ENCODE measurements at places on chromosomes 11 and 22.

DNA sequence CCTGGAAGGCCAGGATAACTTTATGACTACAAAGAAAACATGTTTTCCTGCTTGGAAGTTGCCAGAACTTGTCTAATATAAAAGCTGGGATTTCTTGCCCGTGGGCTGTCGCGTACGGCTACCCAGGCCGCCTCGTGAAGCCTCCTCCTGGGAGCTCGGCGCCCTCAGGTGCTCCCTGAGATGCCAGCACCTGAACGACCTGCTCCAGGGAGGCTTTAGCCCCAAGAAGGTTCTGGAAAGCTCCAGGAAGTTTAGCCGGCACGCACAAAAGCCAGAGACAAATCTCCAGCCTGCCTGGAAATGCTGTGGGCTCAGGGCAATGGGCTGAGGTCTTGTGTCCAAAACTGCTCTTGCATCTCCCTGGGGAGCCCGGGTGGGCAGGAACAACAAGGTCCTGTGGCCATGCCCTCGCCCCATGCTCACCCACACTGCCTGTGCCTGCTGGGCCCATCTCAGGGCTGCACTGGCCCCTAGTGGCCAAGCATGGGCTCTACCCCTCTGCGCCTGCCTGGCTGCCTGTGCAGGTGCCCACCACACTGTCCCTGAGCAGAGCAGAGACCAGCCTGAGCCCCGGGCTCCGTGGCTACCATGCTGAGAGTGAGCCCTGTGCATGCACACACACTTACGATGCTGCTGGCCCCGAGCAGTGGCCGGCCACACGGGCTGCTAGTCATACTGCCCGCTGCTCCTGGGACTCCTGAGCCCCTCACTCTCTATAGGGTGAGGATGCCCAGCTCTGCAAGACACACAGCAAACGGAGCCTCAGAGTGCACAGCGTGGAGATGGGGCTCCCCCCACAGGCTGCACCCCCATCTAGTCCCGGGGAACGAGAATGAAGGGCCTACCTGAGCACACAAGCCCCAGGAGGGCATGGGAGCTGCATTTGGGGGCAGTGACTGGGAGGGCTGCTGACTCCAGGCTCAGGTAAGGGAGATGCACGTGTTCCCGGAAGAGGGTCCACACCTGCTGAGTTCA, 4.9 kb upstream of the CELSR1 start:
- DNase-seq = peak; percentile 60

GRCh38 chr22:44023404-44024287, 456 bp upstream of the PARVB start:
- peak; percentile 26 for DNase-seq

DNA sequence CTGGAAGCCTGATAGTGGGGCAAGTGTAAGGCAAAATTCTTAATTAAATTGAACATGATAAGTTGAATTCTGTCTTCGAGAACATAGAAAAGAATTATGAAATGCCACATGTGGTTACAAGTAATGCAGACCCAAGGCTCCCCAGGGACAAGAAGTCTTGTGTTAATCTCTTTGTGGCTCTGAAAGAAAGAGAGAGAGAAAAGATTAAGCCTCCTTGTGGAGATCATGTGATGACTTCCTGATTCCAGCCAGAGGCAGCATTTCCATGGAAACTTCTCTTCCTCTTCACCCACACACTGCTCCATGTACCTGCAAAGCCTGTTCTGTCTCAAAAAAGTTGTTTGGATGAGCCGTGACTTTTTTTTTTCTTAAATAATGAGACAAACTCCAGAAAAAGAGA, 1.9 kb upstream of the TYR start:
- DNase-seq = no peak

DNA sequence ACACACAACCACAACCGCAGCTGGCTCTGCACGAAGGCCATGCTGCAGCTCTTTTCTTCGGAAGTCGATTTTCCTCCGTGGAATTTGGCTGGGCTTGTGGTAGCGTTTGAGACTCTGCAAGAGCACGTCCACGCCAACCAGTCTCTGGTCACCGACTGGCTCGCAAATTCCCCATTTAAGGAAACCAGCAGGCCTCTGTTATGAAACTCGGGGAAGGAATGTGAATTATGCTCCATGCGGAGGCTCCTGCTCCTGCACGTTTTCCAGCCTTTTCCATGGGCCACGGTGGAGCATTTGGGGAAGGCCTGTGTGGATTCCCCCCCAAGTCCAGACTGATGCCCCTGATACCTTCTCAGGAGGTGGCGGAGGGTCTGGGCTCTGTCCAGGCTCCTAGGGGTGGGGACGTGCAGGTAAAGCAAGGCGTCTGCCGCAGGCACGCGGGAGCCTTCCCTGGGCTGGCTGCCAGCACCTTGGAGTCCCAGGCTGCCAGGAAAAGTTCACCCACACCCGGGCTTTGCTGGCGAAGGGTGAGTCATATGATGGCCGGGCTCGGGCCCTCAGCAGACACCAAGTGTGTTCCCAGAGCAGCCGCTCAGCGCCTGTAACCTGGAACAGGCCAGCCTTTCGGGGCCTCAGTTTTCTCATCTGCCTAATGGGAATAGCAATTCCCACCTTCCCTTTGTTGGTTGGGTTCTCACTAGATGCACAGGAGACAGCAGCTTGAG, 41.9 kb downstream of the LRP5 start:
- DNase-seq = no peak

DNA sequence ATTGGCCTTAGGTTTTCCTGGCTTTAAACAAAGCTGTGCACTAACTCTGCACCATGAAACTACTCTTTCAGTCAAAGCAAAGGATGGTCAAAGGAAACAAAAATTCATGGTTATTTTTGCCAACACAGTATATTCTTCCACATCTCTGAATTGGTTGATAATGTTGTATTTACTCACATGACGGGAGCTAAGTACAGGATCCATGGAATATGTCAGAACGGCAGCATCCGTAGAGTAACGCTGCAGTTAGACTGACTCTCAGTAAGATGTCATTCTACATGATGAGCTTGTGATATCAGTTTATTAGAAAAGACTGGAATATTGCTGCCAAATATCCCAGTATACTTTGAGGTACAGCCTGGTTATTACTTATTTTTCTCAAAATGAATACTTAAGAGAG, 172.1 kb downstream of the PGR start:
- DNase-seq = no peak

DNA sequence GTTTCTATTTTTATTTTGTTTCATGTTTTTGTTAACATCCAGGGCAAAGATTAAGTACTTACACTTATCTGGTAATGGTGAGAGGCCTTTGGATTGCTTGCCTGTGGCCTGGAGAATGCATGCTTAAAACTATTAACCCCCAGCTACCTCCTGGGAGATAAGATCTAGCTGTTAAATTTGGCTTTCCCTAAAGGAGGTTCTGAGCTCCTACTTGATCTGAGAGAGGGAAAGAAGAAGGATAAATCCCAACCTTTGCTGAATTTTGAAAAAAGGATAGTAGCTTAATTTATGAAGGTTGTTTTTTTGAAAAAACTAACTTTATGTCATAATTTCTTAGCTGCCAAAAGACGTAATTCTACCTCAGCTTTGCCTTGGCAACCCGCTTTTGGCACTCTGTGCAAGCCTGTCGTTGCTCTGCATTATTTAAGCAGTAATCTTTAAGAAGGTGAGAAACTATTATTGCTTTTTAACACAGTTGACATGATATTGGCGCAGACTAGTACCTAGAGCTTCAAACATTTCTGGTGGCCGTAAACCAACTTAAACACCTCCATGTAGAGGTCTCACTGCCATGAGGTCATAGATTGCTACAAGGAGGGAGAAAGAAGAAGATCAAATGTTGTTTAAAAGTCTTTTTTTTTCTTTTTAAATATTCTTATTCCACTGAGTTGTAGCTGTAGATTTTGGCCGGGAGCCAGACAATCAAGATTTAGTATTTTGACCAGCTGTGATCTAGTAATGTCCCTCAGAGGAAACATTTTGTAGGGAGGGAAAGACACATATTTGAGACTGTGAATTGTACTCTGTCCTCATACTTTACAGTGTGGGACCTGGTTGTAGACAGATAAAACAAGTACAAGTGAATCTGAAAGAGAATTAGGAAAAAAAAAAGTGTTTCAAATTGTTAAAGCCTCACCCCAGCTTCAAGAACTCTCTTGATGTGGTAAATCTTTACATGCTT, 74.4 kb downstream of the WNT11 start:
- no peak for DNase-seq

DNA sequence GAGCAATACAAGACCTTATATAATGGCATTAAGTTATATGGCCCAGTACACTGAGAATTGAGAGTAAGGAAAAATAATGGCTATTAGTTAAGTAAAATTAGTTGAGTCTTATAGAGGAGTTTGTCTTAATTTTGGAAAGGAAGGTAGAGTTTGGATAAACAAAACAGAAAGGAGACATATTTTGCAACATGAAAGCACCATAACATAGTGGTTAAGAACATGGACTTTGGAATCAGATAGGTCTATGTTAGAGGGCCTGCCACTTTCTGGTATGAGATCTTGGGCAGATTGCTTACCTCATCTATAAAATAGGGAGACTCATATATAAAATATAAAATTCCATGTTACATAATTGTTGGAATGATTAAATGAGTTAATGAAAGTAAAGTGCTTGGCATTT, 68.9 kb downstream of the CSTPP1 start:
- no peak for DNase-seq

GRCh38 chr22:20024650-20025397, 3.9 kb downstream of the TANGO2 start:
- no peak for DNase-seq

GRCh38 chr11:11237070-11237832, 115.8 kb downstream of the CSNK2A3 start:
- DNase-seq = no peak

DNA sequence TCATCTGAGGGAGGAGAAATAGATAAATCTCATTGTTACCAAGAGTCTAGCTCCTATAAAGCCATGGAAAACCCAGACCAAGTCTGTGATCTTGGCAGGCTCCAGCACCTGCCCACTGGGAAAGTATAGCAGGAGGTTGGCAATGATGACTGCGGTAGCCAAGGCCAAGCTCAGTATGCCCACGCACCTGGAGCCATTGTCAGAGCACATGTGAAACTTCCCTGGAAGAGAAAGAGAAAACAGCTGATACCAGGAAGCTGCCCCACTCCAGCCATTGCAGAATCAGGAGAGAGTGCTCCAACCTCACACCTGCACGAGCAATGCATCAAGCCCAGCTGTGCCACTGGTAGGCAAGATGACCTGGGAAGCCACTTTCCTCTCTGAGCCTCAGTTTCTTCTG, 62.2 kb upstream of the HEPHL1 start:
- no peak for DNase-seq

GRCh38 chr11:104106136-104106754, 57.7 kb downstream of the PDGFD start:
- no peak for DNase-seq

DNA sequence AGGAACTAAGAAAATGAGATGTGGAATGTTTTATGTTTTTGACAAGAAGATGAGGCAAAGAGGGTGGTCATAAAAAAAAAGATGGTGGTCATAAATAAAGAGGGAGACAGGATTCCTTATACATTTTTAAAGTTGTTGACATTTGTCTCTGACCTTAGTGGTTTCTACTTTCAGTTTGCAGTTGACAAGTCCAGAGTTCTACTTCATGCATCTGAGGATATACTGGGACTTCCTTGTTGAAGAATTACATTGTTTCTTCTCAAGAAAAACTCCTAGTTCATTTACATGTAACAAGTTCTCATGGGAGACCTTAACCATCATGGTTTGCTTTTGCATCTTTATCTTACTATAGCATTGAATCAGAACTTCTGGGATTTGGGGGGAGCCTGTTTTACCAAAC, 1.2 kb downstream of the OR6X1 start:
- no peak for DNase-seq

DNA sequence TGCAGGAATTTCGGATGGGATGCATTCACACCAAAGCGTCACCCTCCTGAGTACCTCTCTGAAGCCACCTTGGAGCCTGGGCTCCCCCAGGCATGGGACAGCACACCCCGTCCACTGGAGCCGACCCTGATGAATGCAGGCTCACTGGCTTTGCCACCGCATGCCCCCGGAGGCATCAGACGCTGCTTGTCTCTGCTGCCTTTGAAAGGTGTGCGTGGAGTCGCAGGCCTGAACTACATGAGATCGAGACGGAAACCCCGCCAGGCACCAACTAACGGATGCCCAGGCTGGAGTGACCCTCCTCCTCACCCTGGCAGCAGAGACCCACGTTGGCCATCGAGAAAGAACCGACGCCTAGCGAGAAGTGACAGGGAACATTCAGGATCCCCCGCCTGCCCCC, 22.5 kb downstream of the KRTAP5-5 start:
- DNase-seq = no peak

- no peak for DNase-seq
Measured at GRCh38 chr22:44755956-44756361, 3.6 kb downstream of the ARHGAP8 start.

DNA sequence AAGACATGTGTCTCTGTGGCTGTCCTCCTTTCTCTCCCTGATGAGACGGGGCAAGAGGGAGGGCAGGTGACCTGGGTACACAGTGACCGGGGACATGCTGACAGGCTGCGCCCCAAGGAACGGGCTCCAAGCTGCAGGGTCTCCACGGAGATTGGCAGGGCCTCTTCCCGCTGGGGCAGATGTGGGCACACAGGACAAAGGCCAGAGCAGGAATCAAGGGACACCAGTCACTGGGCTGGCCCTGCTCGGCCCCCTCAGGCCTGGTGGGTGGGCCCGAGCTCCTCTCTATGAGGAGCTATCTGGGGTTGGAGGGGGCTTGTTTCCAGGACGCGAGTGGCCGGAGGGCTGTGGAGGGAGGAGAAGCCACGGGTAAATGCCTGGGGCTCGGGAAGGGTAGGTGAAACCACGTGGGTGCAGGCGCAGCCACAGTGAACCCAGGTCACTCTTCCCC, 11.2 kb downstream of the PNPLA5 start:
- DNase-seq = no peak

GRCh38 chr11:10398525-10398924, 56.5 kb upstream of the AMPD3 start:
- no peak for DNase-seq

DNA sequence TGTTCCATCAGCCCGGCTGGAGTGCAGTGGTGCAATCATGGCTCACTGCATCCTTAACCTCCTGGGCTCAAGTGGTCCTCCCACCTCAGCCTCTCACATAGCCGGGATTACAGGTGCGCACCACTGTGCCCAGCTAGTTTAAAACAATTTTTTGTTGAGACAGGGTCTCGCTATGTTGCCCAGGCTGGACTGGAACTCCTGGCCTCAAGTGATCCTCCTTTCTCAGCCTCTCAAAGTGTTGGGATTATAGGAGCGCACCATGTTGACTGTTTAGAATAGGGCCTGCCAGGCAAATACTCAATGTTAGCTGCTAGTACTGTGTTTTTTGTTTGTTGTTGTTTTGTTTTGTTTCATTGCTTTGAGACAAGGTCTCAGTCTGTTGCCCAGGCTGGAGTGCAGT, 66.4 kb downstream of the ARHGAP8 start:
- DNase-seq = no peak

- no peak for DNase-seq
Measured at GRCh38 chr11:109112821-109113280, 309.1 kb upstream of the C11orf87 start.
